ENCODE measurements at places on chromosomes 6 and 20.

- DNase-seq, result no peak
Measured at GRCh38 chr6:46254331-46254730, 83.6 kb upstream of the ENPP5 start.

GRCh38 chr6:129598244-129599187, 111.5 kb downstream of the ARHGAP18 start:
- DNase-seq, result no peak

DNA sequence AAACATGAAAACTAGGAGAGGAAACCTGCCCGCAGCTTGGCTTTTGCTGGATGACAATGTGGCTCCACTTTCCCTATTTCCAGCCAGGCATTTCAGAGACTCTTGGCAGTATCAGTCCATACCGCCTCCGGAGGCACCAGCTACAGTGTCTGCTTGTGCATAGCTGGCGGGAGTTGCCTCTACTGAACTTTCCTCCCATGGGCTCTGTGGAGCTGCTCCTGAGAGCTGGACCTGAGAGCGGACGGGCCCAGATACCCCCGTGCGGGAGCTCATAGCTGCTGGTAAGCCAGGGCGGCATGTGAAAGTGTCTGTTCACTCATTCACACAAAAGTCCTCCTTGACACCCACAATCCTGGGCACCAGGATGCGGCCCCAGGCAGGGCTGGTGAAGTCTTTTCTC, 130.3 kb upstream of the PMEPA1 start:
- no peak for DNase-seq

DNA sequence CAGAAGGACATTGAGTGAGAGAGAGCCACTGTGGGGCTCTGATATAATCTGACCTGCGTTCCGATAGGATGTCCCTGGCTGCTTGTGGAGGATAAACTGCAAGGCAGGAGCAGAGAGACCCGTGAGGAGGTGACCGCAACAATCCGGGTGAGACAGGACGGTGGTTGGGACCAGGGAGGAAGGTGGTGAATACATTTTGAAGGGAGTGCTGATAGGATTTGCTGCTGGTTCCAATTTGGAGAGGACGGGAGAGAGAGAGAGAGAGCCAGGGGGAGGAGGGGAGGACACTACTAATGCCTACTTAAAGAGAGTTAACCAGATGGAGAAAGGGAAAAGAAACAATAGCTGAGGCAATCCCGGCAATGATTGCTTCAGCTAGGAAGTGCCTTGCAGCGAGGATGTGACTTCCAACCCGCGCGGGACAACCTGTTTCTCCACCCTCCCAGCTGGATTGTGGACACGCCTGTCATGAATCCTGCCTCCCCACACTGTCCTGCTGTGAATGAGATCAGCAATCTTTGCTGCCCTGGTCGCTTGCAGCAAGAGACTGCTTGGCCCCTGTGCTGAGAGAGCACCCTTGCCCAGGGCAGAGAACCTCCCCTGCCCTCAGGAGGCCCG, 199.0 kb upstream of the KCNG1 start:
- no peak for DNase-seq

GRCh38 chr6:163261361-163261760, 153.2 kb upstream of the QKI start:
- DNase-seq, result no peak

DNA sequence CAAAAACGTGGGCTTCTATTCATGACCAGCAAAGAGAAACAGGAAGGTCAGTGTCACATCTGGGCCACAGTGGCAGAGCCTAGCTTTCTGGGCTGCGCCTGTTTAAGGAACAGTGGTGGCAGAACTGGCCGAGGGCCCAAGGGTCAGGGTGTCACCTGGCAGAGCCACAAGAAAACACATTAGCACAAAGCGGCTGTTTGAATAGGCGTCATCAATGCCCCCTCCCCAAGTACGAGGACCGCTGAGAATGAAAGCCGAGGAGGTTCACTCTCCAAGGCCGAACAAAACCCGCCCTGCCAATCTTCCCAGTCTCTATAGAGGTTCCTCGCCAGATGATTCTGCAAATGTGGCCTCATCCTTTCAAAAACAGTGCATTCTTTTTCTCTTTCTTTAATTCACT, 125.2 kb upstream of the TRAF3IP2 start:
- no peak for DNase-seq

DNA sequence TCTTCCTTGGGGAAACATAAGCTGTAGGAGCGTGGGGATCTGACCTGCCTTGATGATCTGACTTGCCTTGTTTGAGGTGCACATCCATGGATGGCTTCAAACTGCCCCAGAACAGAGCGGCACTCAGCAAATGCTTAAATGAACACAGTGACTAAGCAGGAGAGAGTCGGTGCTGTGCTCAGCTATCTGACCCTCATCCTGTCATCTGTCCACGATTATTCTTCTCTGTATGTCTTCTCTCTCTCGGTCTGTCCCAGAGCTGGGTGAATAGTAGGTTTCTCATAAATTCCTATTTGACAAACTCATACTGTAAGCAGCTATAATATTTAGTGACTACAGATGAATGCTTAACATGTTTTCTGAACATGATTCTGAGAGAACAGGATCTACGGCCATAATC, 37.3 kb downstream of the TRAM2 start:
- no peak for DNase-seq

DNA sequence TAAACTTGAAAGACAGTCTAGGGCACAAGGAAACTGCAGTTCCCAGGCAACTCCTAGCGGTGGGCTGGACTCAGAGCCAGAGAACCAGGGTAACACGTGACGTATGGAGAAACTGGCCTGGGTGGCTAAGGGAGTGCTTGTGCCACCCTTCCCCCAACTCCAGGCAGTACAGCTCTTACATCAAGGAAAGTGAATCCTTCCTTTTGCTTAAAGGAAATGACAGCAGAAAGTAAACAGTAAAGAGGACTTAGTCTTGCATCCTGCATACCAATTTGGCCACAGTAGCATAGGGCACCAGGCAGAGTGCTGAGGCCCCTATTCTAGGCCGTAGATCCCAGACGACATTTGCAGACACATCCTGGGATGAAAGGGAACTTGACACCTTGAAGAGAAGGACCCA, 322.8 kb downstream of the CD109 start:
- no peak for DNase-seq

GRCh38 chr20:9053108-9053507, 15.8 kb upstream of the PLCB4 start:
- no peak for DNase-seq

GRCh38 chr6:142387997-142388815, 86.4 kb downstream of the ADGRG6 start:
- no peak for DNase-seq

GRCh38 chr6:74114428-74114827, 418.4 kb downstream of the CD109 start:
- DNase-seq, result no peak

DNA sequence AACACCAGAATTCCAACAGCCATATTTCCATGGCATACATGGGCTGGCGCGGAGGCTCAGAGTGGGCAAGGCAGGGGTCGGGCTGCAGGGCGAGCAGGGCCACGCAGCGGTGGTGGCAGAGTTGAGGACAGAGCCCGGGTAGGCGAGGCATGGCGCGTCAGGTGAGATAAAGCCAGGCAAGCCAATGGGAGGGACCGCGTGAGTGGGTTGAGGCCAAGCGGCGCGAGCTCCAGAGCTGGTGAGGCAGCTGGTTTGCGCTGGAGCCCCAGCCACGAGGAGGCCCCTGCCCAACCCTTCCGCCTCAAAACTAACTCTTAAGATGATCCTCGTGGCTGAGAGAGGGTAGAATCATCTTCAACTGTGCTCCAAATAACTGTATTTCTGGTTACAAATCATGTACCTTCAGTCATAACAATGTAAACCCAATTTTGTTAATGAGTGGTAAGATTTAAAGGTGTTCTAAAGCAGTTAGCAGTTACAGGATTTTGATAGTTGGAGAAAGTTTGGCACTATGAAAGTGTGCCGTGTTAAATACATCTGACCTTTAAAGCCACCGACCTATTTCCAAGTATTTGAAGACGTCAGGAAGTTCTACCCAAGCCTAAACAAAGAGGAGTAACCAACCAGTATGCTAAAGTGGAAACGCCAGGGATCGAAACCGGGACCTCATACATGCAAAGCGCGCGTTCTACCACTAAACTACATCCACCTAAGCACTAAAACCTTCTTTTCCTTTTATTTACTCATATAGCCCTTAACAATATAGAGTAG, 107.9 kb downstream of the GPX5 start:
- no peak for DNase-seq

DNA sequence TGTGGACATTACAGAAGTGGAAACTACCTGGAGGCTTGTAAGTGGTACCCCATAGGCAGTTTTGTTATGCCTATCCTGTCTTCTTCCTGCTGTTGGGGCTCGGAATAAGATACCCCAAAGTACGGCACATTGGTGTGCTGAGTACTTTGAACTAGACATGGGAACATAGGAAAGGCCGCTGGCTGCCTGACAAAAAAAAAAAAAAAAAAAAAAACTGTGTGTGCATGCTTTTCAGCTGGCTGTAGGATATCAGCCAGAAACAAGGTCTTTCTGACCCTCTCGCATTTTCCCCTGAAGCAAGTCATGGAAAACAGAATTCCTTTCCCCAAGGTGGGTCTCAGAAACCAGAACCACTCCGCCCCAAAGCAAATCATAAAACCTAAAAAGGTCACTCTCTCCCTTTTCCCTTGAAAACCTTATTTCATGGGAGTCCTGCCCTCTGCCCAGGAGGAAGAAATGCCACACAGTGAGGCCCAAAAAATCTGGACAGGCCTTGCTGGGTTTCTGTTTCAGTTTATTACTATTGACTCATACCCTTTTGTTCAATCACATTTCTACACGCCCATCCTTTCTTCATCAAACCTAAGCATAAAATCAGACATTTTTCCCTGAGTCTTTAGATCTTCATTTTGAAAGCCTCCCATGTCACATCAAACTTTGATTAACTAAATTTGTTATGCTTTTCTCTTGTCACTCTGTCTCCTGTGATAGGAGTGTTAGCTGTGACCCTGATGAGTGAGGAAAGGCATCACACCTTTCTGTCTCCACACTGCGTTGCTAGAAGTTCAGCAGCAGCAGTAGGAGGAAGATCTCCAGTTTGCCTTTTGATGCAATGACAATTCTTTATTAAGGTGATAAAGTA, 17.2 kb downstream of the SLC2A12 start:
- no peak for DNase-seq

- no peak for DNase-seq
Measured at GRCh38 chr20:16147216-16147615, 426.0 kb downstream of the KIF16B start.

GRCh38 chr6:87968435-87969278, 79.0 kb upstream of the SPACA1 start:
- DNase-seq, result no peak

- DNase-seq, result no peak
Measured at GRCh38 chr6:57048577-57048976, 2.1 kb downstream of the KIAA1586 start.

DNA sequence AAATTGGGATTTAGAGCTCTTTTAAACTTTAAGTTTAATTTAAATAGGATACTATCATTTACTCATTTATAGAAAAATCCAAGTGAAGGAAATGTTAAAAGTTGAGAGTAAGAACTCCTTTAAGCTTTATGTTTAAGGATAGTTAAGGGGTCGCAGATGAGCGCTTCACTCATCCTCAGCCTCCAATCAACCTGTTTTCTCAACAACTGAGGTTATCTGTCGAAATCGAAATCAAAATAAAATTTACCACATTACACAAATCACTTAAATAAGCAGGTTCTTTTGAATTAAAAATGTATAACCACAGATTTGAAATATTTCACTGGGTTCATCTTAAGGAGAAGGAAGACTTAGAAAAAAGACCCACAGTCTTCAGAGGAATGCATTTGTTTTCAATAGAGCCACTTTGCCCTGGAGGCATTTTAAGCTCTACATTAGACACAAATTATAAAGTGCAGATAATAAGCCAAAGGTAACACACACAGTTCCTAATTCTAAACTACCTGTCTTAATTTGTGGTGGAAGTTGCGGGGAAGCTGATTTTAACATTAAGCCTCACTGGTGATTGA, 5.5 kb downstream of the PAX1 start:
- DNase-seq, result no peak

GRCh38 chr20:61379898-61380544, 128.0 kb downstream of the CDH4 start:
- no peak for DNase-seq
